ENCODE measurements at places on chromosomes 3 and 15. TPM values are rescaled to one million over a fixed set of nuclear protein-coding genes. Genes with fewer than 3 reads are reported as not detected.

The CYP8B1 gene
- total RNA-seq: not detected

The ZBTB47 gene
- 0.33 TPM for total RNA-seq

The TEX55 gene
- total RNA-seq: not detected

The EIF4E3 gene
- total RNA-seq: 33.0 TPM

The NLGN1 gene
- total RNA-seq: not detected

The ISG20 gene
- 93.4 TPM for total RNA-seq

The RTP1 gene
- not detected for total RNA-seq

The FBN1 gene
- 0.11 TPM for total RNA-seq

The PRSS50 gene
- total RNA-seq: not detected

The FBXO40 gene
- not detected for total RNA-seq

The CELF6 gene
- 2.7 TPM for total RNA-seq

The RETNLB gene
- not detected for total RNA-seq

The ARNT2 gene
- not detected for total RNA-seq

The NR2E3 gene
- total RNA-seq: not detected

The SLC24A5 gene
- not detected for total RNA-seq

The CHST2 gene
- 2.5 TPM for total RNA-seq

The SIDT1 gene
- total RNA-seq: 38.3 TPM

The GPR27 gene
- 0.28 TPM for total RNA-seq

The GOLGA8G gene
- total RNA-seq: not detected

The SOX14 gene
- total RNA-seq: not detected

The CLDN16 gene
- total RNA-seq: not detected

The MYO5C gene
- 0.24 TPM for total RNA-seq

The COL6A6 gene
- total RNA-seq: not detected

The A4GNT gene
- not detected for total RNA-seq

The SMAD6 gene
- total RNA-seq: 0.73 TPM

The OR5H1 gene
- total RNA-seq: not detected
